Hair follicle dermal papilla cell (primary cell): ENCODE measurements at places on chromosomes 5 and 9. TPM values are rescaled to one million over a fixed set of nuclear protein-coding genes. Genes with fewer than 3 reads are reported as not detected.

The SH2D3C gene
- under 0.01 and 0.36 TPM in 2 replicates for total RNA-seq

The FBN2 gene
- total RNA-seq, result 877 and 937 TPM in 2 replicates

The SLC6A3 gene
- not detected in 2 replicates for total RNA-seq

The PCDHGA8 gene
- 3.0 and 4.1 TPM in 2 replicates for total RNA-seq

The HMMR gene
- 0.65 and 2.2 TPM in 2 replicates for total RNA-seq

The PCDHA1 gene
- total RNA-seq, result under 0.01 TPM in 1 of 2 replicates, not detected in the other

The CER1 gene
- total RNA-seq, result not detected in 2 replicates

The CCNB1 gene
- total RNA-seq, result 21.6 and 23.4 TPM in 2 replicates

The SPATA31E1 gene
- not detected in 2 replicates for total RNA-seq

The DNAH5 gene
- 0.65 and 0.97 TPM in 2 replicates for total RNA-seq

The GABRP gene
- not detected in 2 replicates for total RNA-seq

The SLC2A8 gene
- 6.0 and 7.2 TPM in 2 replicates for total RNA-seq

The DEPDC1B gene
- 1.3 and 2.1 TPM in 2 replicates for total RNA-seq

The TAF1L gene
- total RNA-seq, result not detected in 2 replicates

The PTPA gene
- 92.5 and 93.4 TPM in 2 replicates for total RNA-seq

The PCDHGA5 gene
- 3.2 and 4.0 TPM in 2 replicates for total RNA-seq

The C1QTNF2 gene
- 0.49 and 0.73 TPM in 2 replicates for total RNA-seq

The OR13C4 gene
- total RNA-seq, result not detected in 2 replicates

The IGIP gene
- 10.4 and 14.4 TPM in 2 replicates for total RNA-seq

The NXNL2 gene
- 2.1 and 2.2 TPM in 2 replicates for total RNA-seq

The PCDHGC5 gene
- 4.5 and 4.7 TPM in 2 replicates for total RNA-seq

The CETN3 gene
- 6.5 and 7.0 TPM in 2 replicates for total RNA-seq
